ENCODE measurements at places on chromosomes 3 and 15.

- DNase-seq, result no peak
These were observed 119.3 kb upstream of the CHD2 start for GRCh38 chr15:92780843-92781242.

DNA sequence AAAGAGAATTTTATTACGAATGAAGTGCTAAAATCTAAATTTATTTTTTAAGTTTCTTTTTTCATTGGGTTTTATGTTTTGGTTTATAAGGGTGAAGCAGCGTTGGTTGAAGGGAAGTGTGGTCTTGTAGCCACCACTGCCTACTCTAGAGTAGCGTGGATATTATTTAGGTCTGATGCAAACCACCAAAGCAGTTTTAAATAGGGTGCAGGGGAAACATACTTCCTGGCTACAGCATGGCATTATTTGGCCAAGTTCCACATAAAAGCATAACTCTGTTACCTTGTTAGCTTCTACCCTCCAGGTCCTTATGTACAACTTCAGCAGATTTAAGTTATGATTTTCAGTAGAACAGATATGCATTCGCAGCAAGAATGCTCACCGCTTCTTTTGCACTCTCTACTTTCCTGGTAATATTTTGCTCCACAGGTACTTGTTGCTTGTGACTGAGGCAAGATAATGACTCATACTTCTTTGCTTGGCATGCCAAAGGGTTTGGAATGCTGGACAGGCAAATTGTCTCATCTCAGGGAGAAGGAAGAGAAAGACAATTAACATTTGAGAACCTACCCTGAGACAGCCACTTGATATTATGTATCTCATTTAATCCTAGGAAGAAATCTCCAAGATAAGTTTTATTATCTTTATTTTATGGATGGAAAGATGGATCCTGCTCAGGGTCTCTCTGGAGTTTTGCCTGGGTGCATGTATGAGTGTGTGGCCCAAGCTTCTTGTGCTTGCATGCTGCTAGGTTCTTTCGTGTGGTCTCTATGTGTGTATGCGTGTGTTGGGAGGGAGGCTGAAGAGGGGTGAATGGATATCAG is 5.4 kb downstream of the TGFBR2 start:
- no peak for DNase-seq

DNA sequence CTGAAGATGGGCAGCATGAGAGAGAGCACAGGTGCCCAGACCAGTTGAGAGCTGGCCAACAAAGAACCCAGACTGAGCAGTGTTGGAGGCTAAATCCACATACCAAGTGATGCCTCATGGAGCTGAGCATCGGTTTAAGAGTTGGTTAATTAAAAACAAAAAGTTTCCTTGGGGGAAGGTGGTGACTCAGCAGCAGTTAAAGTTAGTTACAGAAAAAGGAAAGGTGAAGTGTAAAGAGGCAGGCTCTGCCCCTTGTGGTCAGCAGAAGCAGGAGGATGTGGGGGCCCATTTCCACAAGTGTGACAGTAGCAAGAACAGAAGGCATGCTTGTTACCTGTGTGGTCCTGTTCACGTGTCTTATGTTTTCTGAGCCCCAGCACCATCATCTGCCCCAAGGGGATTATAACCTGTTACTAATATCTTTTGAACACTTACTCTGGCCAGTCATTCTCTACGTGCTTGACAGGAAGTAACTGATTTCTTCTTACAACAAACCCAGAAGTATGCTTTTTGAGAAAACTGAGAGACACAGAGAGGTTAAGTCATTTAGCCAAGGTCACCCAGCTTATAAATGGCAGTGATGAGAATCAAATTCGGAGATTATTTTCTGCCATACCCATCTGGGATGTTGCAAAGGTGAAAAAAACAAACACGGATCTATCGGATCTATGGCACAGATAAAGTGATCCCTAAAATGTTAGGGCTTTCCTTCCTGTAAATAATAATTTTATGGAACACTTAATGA is 91.0 kb downstream of the EPHB1 start:
- no peak for DNase-seq

DNA sequence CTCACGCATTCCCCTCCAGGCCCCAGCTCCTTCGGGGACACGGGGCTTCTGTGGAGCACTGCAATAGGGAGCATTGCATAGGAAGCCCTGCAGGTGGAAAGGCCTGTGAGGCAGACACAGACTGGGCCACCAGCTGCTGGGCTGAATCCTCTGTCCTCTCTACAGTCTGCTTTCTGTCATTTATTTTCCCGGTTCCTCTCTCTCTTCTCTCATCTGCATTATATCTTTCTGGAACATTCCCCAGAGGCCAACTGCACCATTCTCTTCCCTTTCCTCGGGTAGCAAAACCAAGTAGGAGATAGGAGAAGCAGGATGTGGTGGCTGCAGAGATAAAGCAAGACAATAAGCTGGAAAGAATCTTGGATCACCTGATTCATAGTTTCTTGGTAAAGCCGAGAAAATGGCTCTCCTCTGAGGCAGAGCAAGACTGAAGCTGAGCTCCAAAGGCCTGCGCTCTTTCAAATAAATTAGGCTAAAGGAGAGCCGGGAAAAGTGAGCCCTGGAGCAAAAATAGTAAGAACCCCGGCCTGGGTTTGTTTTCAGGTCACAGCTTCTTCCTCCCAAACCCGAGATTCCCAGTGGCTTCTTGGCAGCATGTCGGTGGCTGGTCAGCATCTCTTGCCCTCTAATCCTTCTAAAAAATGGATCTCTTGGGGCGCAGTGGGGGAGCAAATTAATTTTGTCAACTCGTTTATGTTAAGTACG is 5.3 kb downstream of the TM4SF4 start:
- no peak for DNase-seq
